ENCODE measurements at places on chromosomes 1 and 21.

GRCh38 chr1:61282387-61282786 is 200.0 kb downstream of the NFIA start:
- no peak for DNase-seq

GRCh38 chr1:168830562-168830961 is 101.6 kb upstream of the DPT start:
- DNase-seq: no peak

GRCh38 chr1:18541046-18541795 is 60.5 kb downstream of the KLHDC7A start:
- DNase-seq: no peak

GRCh38 chr1:1358433-1359271 is at the start of gene MXRA8:
Gene MXRA8 (minus strand): TSS chr1:1358555. CDS start chr1:1358504, 51 bp downstream.
- no peak for DNase-seq

DNA sequence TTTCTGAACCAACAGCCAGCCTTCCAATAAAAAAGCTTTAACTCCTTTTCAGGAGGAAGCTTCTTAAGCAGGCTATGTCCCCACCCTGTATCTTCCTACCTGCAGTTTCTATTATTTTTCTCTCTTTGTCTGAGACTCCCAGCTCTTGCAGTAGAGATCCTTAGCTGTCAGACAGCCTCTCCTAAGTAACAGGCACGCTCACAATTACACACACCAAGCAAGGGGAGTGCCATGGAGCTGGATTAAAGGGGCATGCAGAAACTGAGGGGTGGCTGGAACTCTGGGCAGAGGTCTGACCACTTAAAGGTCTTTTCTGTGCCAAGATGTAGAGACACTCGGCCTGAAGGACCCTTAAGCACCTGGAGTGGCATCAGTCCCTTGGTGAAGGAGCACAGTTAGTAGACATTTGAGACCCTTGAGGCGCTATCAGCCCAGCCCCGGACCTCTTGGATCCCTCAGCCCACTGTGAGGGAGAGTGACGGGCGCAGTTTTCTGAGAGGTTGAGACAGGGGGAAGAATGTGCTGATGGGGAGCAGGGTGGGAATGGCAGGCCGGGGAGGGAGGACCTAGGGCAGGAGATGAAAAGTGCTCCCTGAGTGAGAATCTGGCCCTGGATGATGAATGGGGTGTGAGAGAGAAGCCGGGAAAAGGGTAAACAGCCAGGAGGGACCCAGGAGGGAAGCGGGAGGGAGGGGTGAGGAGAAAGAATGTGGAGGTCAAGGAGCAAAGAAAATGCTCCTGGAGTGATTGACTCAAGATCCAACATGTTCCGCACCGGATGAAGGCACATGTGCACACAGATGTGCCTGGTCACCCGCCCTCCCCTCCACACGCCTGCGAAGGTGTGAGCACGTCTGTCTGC is 13.3 kb downstream of the PLXNA2 start:
- no peak for DNase-seq

- DNase-seq: no peak
Measured at GRCh38 chr1:244012202-244012601, 38.9 kb upstream of the ZBTB18 start.

DNA sequence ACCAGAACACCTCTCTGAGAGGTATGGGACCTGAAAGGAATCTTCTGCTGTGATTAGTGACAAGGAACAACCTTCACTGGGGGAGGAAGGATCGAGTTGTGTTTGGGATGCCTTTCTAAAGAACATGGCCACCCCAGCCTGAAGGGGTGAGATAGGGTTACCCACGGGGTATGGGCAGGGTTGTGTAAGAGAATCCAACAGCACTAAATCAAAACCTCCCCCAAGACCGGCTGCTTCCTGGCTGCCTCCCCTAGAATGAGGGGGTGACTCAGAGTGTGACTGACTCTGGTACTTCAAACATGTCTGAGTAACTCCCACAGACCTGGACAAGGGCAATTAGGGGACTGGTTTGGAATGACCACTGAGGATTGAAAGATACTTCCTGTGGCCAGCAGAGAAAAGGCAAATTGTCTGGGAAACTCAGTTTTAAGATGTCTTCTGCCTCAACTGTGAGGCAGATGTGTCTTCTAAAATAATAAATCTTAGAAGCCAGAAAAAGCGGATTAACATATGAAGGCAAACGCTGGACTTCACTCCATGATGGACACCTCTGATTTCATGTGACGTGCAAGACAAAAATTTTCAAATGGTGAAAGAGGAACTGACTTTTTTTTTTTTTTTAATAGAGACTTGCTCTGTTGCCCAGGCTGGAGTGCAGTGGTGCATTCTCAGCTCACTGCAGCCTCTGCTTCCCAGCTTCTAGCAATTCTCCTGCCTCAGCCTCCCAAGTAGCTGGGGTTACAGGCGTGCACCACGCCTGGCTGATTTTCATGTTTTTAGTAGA is 6.7 kb upstream of the PTPN14 start:
- no peak for DNase-seq

DNA sequence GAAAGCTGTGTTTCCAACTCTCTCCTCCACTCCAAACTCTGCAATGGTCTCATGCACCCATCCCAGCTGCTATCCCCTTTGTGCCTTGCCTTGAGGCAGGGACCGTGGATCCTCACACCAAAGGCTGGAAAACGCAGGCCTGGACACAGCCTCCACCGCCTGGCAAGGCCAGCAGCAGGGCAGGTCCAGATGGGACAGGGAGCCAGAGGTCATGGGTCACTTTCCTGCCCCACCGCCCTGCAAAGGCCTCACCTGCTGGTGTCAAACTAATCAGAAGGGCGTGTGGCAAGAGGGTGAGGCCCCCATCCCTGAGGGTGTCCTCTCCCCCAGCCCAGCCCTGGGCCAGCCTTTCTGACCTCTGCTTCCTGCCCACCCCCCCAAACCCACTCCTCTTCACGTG is 106.3 kb downstream of the PAX7 start:
- DNase-seq: no peak

- no peak for DNase-seq
Measured at GRCh38 chr1:157201767-157202166, 63.6 kb upstream of the ETV3 start.

- no peak for DNase-seq
Measured at GRCh38 chr1:87743256-87743655, 414.6 kb downstream of the LMO4 start.

DNA sequence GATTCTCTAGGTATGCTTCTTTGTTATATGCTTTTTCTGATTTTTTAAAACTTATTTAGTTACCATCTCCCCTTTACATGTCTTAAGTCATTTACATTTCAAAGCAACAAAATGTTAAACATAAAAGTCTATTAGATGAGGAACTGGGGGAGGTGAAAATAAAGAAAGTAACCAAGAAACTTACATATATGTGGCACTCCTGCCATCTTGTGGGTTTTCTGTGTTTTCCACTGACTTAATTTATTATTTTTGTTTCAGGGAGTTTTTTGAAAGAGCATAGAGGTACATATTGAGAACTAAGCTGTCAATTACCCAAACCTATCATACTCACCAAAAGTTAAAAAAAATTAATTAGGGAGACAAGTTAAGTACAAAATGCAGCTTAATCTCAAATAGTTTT is 1531.1 kb downstream of the MRPL39 start:
- DNase-seq: no peak

DNA sequence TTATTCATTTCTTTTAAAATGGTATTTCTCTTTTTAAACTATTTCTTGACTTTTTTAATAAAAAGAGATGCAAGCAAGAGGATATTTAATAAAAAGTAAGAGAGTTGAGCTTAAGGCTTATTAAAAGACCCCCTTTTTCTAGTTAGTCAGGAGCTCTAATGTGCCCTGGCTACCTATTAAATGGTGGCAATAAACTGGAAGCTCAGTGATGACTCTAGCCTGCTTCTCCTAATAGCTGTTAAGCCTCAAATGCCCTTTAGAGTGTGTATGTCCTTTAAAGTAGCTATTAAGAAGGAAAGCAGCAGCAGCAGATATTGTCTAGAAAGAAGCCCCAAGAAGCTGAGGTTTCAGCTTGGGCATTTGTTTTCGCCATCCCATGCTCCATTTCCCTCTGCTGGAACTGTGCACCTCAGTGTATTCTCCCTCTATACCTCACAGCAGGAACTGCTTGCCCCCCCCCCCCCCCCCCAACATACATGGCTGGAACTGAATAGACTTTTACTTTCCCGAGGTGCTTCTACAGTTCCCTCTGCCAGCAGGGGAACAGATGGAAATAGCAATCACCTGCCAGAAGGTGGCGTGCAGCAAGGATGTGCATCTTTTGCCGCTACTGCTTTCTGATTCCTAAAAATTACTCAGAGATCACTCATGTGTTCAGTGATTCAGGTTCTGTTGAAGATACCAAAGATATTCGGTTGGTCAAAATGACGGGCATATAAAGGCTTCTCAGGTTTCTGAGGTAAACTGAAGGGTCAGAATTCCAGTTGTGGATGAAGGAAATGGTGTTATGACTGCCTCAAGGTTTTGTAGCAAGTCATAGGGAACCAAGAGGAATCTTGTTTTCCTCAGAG is 2.5 kb downstream of the RGS4 start:
- DNase-seq: peak; percentile 27

GRCh38 chr1:110548381-110548780 is 29.4 kb upstream of the KCNA10 start:
- no peak for DNase-seq

DNA sequence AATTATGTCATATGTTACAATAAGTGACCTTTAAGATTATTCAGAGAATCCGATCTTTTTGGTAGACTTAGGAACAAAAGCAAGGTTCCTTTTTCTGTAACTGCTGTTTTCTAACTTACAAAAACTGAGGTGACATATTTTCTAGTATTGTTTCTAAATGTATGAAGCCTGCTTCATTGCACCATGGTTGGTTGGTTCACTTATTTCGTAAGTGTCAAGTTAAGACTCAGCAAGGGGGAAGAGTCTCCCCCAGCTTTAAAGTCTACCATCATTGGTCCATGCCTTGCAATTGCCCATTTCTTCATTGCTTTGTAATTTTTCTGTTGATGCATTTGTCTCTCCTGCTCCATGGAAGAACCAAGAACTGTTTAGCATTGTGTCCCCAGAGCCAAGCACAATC is 136.9 kb downstream of the DISC1 start:
- no peak for DNase-seq

DNA sequence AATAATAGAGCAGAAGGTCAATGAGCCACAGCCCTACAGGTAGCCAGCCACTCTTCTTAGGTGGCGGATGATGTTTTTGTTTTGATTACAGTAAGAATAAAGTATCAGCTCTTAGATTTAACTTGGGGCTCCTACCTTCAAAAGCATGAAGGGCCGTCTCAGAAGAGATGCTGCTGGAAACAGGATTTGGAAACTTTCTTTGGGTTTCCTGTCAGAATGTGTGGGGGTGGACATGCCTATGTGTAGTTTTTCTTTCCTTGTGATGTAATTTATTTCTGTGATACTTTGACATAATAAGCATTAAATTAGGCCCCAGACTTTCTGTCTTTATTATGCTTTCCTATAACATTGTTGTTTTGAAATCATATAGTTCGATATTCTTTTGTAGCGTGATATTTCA is 1.5 kb downstream of the RAP1A start:
- no peak for DNase-seq

DNA sequence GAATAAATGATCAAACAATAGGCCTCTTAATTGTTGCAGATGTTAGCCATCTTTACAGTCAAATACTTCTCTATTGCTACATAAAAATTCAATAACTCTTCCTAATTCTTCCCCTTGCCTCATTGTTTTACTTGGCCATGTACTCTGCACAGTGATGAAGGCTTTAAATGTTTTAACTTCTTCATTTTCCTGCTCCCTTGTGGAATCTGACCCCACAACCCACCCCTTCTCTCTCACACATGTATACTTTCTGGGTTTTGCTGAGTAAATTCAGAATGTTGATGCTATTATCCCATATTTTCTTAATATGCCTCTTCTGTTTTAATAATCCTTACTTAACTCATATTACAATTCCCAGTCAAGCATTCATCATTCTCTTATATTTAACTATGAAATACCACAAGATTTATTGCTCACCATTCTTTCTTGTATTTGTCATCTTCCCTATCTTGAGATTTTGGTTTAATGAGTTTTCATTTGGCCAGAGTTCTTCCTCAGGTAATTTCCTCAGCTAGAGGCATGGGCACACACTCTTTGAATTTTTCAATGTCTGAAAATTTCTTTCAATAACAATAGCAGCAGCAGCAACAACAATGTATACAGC is 327.8 kb upstream of the USP24 start:
- no peak for DNase-seq

DNA sequence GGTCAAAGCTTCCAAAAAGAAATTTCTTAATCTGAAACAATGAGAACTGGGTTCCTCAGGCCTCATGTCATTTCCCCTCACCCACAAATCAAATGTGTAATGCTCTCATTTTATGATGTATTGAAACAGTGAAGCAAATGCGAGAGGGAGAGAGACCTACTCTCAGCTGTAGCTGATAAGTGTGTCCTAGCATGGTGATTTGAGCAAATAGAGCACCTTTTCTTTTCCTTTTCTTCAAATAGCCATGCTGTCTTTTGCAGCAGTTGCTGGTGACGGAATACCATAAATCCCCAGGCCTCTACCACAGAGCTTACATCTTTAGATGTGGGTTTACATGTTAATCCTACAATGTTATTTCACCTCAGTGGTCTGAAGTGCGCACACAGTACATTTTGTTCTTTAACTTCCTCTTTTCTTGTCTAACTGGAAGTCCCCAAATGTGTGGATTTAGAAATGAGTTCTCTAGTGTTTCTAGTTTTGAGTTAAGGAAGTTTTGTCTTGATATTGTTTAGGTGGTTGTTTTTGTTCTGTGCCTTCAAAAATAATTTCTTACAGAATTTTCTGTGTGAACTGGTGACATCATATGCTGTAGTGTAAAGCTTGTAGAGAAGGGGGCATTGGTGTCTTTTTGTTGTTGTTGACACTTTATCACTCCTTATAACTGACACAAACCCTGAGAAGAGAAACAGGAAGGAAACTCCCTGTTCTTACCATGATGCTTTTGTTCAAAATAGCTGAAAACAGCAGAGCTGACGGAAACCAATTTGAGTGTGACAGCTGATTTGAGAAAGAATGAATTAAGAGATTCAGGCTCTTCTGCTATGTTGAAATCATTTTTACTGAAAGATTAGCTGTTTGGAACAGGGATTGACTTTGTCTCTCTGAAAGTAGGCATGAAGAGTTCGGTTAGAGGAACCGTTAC is 12.2 kb downstream of the SMAP2 start:
- peak; percentile 39 for DNase-seq

- no peak for DNase-seq
Measured at GRCh38 chr1:155466617-155466972, 96.0 kb downstream of the ASH1L start.

DNA sequence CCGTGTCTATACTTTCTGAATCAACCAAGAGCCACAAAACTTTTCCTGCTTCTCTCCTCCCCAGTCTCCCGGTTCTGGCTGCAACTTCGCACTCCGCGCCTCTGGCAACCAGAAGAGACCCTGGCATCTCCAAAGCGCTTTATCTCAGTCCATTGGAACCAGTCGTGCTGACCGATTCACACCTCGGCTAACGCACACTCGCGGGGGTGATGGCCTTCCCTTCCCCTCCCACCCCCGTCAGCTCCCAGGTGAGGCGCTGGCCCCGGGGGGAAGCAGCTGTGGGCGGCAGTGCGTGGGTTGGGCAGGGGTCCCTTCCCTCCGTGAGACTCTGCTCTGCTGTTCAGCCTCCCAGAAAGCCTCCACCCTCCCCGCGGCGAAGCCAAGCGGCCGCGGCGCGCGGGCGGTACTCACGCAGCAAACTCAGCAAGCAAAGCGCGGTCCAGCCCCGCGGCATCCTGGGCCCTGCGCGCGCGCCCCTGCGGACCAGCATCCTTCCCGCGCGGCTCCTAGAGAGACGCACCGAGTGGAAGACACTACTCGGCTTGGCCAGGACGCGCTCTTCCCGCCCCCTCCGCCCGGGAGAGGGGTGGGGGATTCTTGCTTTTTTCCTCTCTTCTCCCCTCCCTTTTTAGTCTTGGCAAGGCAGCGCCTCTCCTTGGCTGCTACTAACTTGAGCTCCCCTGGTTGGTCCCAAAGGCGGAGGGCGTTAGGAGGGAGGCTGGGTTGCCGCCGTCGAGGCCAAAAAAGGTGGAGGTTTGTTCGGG is at the start of gene CD34:
Gene CD34 (minus strand): TSS at position 535 of the 764 bp plus-strand sequence. CDS start 45 bp downstream, at position 490.
- no peak for DNase-seq
